ENCODE measurements at places on chromosomes 6 and 20. TPM values are rescaled to one million over a fixed set of nuclear protein-coding genes. Genes with fewer than 3 reads are reported as not detected.

LPA gene
- total RNA-seq: 0.26 TPM

CLPSL1 gene
- total RNA-seq: not detected

DNA sequence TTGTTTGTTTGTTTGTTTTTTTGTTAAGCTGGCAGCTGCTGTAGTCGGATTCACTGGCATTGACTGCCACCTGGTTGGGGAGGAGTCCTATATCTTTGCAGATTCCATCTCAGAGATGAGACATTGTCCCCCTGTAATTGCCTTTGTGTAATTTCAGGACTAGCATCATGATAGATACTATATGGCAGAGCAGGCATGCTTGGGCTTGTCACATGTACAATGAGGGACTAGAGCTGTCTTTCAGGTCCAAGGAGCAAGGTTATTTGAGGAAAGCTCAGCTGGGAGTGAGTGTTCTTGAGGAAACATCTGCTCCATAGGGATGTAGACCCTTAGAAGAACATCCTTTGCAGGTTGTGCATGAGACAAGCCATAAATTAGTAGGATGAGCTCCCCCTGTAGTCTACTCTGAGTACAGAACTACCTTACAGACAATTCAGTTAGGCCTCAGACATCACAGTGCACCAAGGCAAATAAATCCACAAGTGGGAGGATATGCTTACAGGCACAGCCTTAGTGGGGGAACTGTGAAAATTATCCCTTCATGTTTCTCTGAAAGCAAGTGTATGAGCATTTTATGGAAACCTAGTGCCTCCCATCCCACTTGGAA is 62.1 kb downstream of the BMP2 start:
- peak; percentile 62 for DNase-seq

GRCh38 chr6:76683985-76684384 is 611.5 kb upstream of the IMPG1 start:
- DNase-seq: no peak

GRCh38 chr6:36765594-36766398 is 68.2 kb downstream of the RAB44 start:
- DNase-seq: peak; percentile 66

- DNase-seq: no peak
These were observed 218.9 kb downstream of the EYA2 start for GRCh38 chr20:47113362-47114109.

DNA sequence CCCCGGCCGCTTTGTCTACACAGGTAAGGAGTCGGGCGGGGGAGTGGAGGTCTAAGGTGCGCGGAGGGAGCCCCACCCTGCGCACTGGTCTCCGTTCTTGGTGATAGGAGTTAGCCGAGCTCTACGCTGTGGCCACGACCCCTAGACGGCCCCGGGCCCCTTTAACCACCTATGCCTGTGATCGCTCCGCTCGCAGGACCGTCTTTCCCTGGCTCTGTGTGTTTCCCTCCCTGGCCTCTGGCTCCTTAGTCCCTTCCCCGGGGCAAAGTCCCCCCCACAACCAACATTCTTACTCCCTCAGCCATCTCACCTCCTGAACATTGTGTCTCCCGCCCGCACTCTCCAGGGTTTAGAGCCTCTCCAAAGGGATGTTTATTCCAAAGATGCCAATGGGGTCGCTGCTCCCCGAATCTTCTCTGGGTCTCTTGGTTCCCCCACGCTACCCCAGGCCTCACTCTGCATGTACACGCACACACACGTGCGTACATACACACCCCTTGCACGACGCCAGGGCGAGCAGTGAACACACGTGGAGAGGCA is 50.4 kb downstream of the CPXM1 start:
- no peak for DNase-seq

GRCh38 chr6:3867641-3868502 is 18.7 kb downstream of the FAM50B start:
- peak; percentile 34 for DNase-seq

All from bronchial epithelial cell (primary cell).